AG20443 (cell line): ENCODE measurements at places on chromosomes 16 and 17.

DNA sequence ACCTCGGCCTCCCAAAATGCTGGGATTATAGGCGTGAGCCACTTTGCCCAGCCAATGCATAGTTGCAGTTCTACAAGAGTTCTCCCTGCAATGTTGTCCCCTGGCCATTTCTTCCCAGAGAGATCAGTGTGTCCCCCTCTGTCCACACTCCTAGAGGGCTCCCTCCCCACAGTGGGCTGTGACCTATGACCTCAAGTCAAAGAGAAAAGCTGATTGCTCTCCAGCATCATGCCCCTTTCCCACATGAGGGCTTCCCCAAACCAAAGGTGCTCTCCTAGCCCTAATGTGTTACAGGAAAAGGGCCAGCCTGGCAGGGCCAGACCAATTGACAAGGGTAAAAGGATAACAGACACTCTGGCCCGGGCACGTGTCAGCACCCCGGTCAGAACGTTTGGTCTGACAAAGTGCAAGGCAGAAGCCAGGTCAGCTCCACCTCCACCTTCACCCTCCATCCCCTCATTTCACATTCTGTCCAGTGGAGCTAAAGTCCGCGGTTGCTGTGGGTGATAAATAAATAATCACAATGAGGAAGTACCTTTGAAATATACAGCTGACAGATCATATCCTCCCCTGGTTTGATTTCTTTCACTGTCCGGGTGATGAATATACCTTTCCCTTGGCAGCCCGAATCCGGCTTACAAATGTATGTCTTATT lies 17.8 kb downstream of the TTLL6 start:
- DNase-seq: no peak

DNA sequence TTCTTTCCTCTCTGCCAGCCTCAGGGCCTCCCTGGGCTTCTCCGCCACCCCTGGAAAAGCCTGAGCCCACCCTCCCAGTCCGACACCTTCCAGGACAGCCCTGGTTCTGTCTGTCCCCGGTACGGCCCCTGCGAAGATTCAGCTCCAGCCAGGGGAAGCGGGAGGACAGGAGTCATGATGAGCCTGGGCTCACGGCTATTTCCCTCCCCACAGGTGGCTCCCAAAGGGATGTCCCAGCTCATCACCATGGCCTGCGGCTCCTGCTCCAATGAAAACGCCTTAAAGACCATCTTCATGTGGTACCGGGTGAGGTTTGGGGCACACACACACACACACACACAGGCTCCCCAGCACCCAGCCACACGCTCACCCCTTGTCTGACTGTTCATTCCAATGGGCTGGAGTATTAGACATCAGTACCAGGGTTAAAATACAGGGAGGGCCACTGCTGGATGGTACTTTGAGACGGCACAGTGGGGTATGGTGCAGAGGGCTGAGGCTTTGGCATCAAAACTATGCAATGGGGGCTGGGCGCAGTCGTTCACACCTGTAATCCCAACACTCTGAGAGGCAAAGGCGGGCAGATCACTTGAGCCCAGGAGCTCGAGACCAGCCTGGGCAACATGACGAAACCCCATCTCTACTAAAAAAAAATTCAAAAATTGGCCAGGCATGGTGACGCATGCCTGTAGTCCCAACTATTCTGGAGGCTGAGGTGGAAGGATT lies 32.8 kb downstream of the TMEM186 start:
- DNase-seq: no peak

DNA sequence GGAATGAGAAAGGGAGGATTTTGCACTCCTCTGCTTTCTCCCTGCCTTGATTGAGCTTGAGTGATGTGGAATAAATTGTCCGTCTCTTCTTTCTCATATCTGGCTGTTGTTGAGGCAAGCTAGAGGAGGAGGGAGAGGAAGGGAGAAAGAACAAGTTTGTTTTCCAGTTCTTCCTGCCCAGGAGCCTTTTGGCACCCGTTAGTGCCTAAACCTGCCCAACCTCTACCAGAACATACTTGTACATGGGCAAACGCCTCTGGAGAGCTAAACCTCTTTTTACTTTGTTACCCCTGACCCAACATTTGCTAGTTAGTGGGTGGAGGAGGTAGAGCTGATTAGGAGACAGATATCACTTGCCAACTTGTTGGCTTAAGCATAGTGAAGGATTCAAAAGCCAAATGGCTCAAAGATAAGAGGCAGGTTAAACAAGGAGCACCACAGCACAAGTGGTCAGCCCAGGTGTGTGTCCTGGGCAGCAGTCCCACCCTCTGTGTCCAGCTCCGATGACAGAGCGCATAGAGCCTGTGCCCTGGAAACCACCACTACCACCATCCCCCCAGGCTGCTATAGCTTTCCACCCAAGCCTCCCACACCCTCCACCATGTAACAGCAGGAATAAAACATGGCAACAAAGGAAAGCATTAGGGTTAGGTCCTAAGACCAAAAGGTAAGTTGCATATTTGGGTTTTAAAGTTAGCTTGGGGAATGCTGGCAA lies 6.5 kb downstream of the ODF4 start:
- no peak for DNase-seq

DNA sequence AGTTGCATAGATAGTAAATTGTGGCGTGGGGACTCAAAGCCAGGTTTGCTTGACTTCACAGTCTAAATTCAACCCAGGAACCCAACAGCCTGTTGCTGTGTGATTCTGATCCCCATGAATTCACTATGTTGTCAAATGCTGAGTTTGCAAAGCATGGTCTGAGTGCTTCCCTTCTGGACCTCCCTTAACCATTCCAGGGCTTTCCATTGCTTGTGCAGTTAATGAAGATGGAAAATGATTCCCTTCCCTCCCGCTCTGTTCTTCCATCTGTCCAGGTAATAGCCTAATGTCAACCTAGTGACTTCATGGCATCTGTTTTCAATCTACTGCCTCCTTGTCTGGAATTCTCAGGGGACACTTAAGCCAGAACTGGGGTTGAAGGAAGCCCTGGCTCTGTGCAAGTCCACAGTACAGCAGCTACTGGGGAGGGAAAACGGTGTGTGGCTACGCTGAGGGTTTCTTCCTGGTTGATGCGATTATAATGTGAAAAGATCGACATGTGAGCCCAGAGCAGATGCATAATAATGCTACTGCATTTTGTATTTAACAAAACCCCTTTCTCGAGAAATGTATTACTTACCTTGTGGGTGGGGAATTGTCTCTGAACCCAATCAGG lies 206.7 kb downstream of the CDH13 start:
- no peak for DNase-seq

DNA sequence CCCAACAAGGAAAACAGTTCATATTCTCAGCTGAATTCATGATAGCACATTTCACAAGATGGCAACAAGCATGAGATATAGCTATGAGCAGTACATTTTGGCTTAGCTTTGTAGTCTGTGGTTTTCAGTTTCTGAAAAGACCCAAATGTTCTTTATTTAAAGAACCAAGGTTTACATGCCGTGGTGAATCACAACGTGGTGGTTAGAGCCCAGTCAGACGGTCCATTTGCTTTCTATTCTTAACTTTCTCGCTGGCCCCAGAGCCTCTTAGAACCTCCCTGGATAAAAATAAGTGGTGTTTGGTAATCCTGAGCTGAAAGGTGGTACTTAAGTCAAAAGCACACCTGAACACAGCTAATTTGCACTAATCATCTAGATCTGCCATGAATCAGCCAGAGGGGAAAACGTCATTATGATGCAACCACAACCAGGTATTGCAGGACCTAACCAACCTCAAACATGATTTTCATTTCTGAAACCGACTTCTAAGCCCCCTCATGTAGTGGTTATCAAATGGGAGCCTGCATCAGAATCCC lies 18.6 kb upstream of the HAPSTR1 start:
- DNase-seq: peak; percentile 71

DNA sequence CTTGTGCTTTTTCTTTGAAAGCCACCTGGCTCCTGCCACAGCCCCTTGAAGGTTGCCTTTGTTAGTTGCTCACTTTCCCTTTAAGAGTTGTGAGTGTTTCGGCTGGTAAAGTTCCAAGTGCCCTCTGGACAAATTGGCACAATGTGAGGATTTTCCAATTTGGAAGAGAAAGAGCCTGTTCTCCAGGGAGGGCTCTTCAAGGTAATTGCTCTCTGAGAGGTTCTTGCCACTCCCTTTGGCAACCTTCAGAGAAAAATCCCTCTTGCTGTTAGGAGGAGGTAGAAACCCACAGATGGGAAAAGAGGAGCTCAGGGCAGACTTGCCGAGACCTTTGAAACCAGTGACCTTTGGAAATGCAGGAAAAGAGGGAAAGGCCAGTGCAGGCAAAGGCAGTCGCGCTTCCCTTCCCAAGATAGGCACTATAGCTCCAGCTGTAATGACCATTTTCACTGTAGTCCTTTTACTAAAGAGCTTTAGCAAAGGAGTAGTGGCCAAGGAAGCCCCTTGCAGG lies 49.0 kb upstream of the AKAP1 start:
- no peak for DNase-seq

DNA sequence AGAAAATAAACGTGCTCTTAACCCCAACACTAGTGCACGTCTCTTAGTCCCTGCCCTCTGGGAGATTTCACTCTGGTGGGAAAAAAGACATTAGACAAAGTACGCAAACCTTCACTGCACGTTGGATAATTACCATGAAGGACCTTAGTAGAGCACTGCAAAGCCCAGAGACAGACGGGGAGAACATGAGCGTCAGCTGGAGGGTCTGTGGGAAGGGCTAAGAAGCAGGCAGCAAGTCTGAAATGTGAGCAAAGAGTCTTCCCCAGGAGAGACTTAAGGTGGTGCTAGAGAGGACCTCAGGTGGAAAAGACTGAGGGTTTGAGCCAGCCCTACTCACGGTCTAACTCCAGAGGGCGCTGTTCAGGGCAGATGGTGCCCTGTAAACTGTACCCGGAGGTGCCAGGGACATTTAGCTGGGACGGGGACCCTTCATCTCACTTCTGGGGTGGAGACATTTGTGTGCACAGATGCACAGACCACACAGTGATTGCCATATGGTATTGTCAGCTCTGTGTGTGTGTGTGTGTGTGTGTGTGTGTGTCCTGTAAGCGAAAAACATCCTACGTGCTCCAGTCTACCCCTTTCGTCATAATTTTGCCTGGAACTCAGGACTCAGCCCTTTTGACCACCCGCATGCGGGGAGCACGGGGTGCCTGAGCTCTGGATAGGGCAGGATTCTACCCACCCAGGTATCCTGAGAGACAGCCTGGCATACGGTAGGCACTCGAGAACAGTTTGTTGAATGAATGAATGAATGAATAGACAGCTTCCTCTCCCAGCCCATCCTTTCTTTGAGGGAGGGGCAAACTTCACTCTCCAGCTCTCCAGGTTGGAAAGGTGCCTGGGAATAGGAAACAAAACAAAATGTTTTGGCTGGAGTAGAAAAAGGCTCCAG lies 10.1 kb upstream of the STAC2 start:
- DNase-seq: peak; percentile 73

- DNase-seq: no peak
Observed at GRCh38 chr16:57390636-57391295, 13.8 kb upstream of the CCL17 start.

- peak; percentile 91 for DNase-seq
Observed at GRCh38 chr17:31593806-31594205, 202.3 kb downstream of the RAB11FIP4 start.

GRCh38 chr17:77875881-77876509 lies 82.5 kb upstream of the TNRC6C start:
- DNase-seq: no peak

GRCh38 chr17:47883589-47884426 lies 12.2 kb upstream of the SP2 start:
- DNase-seq: no peak

DNA sequence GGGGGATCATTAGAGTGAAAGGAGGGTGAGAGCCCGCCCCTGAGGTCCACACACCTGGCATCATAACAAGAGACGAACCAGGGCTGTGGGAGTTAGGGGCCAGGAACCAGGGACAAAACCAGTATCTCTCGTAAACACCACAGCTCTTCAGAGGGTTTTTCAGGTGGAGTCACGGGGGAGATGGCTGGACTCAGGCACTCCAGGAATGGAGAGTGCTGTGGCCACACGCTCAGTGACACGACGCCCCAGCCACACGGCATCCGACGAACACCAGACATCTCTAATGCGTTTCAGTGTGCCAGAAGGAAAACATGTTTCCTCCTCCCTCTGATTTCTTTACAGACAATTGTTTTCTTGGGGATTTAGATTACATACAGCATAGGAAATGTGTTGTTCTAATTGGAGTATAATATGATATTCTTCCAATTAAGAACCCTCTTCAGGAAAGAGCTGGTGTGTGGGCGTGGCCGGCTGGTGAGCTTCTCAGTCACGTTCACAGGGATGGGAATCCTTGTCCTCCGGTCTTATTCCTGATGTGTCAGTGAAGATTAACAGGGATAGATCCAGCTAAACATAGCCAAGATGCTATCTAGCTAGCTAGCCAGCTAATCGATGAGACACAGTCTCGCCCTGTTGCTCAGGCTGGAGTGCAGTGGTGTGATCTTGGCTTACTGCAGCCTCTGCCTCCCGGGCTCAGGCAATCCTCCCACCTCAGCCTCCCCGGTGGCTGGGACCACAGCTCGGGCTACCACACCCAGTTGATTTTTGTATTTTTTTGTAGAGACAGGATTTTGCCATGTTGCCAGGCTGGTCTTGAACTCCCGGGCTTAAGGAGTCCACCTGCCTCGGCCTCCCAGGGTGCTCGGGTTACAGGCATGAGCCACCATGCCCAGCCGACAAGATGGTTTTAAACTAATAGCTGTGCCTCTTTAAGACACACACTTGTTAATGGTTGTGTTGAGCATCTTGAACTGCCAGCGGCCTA lies 98.6 kb downstream of the BANP start:
- DNase-seq: no peak

- DNase-seq: no peak
Observed at GRCh38 chr17:3981455-3981854, 17.2 kb upstream of the ATP2A3 start.

DNA sequence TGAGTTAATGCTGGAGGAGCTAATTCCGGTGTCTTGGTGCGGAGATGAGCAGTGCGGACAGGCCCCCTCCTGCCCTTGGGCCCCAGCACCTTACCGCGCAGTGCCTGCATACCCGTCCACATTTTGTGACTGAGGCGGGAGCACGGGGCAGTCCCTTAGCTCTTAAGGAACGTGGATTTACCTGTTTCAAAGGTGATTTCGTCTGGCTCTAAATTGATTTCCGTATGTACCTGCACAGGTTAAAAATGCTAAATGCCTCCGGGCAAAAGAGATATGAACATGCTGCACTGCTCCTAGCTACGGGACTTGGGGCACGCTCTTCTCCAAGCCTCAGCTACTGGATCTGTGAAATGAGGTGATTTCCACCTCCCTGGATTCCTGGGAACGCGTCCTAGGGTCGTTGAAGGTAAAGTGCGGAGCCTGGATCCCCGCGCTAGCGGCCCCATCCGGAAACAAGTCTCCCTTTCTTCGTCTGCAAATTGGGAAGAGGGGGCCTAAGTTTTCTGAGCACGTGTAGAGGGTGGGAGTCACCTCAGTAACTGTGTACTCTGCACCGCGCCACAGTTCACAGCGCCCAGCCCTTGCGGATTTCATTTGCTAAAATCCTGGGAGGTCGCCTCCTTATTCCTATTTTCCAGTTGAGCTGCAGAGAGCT lies 669 bp upstream of the CRISPLD2 start:
- DNase-seq: no peak
